Right cardiac atrium (tissue), 5 donors: ENCODE measurements at places on chromosomes 11 and 22. TPM values are rescaled to one million over a fixed set of nuclear protein-coding genes. Genes with fewer than 3 reads are reported as not detected.

Gene FAM111B
- total RNA-seq: not detected

Gene OR52E6
- total RNA-seq: not detected

Gene KRTAP5-8
- not detected for total RNA-seq

Gene DDIAS
- 1.6 TPM for total RNA-seq

Gene USH1C
- 0.46 TPM for total RNA-seq

Gene SLC35F2
- 3.5 TPM for total RNA-seq

Gene CLMP
- total RNA-seq: 19.7 TPM

GRCh38 chr11:8260202-8260966, 3.3 kb downstream of the LMO1 start:
- DNase-seq: no peak

- DNase-seq: no peak
Measured at GRCh38 chr22:26435327-26436093, 6.5 kb downstream of the ASPHD2 start.

GRCh38 chr11:40867991-40868632, 591.3 kb downstream of the LRRC4C start:
- DNase-seq: no peak

GRCh38 chr11:86940122-86940777, 14.9 kb downstream of the FZD4 start:
- peak; percentile 64 for DNase-seq

DNA sequence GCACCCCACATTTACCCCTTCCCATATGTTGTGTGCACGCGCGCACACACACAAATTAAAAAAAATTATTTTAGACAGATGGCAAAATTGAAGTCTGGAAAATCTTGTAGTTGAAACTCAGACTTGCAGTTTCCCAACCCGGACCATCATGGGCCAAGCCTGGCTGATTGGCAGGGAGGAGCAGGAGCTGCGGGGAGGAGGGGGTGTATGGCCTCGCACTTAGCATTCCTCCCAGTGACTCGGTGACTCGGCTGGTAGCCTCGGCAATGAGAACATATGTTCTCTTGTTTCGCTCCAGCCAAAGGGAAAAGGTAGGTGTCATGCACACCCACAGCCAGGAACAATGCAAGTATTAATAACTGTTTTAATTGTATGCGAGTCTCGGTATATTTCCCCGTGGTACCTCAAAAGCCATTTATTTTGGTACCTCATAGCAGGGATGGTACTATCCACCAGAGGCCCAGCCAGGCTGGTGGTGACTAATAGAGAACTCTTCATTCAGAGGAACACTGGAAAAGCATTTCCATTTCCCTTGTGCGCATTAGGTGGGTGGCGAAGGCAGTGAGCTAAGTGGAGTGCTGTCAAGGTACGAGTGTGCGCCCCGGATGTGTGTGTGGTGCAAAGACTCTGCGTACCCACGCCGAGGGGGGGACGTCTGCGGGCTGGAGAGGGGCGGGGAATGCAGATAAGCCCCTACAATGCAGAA, 92.5 kb downstream of the DSCAML1 start:
- DNase-seq: no peak

DNA sequence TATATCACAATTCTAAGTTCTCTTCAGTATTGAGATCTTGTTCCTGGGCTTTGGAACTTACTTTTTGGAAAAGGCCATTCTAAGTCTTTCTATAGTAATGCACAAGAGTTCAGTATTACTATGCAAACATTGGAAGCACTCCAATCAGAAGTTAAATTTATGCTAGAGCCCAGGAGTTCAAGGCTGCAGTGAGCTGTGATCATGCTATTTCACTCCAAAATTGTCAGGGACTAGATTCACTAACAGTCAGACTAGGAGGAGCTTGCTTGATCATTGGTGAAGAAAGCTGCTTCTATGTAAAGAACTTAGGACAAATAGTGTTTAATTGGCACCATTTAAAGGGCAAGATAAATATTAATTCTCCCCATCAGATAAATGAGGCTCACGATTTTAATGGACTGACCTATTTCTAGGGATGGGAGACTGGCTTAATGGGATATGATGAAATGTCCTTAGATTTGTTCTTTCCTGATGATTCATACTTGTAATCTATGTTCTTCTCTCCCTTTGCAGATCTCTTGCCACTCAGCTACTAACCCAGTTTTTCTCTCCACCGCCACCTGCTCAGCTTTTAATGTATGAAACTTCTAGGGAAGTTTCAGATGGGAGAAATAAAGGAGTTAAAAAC, 32.6 kb upstream of the TMEM123 start:
- DNase-seq: no peak

DNA sequence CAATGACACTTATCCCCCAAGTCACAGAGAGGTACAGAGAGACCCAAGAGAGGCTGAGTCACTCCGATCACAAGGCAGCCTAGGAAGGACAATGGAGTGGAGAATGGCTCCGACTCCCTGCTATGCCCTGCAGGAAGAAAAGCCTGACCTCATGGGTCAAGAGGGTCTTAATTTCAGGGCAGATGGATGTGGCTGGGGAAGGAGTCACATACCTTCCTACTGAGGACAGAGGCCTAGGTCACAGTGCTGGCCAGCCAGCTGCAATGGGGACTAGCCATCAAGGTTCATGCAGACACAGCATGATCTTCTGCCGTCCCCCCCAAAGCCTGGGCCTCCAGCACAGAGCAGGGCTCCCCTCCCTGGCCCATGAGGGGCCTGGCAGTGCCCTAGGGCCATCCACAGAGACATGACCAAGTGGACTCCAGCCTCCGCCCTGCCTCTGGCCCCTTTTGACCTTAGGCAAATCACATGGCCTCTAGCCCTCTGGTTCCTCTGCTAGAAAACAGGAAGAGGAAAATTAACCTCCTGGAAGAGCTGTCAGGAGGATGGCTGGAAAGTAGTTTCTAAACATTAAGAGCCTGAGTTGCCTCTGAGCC, 1.8 kb downstream of the ARRB1 start:
- DNase-seq: peak; percentile 76

DNA sequence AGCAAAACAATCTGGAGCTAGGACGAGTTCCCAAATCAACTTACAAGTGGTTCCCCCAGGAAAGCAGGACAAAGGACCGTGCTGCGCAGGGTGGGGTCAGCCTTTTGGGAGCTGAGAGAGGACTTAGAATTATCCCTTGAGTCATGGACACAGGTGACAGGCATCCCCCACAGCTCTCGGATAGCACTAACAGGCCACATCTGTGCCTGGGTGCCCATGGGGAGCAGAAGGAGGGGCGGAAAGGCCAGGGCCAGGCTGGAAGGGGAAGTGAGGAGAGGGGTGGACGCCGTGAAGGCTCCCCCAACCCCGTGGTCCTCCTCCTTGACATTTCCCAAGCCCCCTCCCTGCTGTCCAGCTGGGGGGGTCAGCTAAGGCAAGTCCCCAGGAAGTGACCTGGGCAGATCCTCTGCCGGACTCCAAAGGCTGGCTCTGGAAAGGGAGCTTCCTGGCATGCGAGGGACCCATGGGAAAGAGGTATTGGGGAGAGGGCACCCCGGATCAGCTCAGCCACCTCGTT, 31.6 kb upstream of the A4GALT start:
- no peak for DNase-seq

DNA sequence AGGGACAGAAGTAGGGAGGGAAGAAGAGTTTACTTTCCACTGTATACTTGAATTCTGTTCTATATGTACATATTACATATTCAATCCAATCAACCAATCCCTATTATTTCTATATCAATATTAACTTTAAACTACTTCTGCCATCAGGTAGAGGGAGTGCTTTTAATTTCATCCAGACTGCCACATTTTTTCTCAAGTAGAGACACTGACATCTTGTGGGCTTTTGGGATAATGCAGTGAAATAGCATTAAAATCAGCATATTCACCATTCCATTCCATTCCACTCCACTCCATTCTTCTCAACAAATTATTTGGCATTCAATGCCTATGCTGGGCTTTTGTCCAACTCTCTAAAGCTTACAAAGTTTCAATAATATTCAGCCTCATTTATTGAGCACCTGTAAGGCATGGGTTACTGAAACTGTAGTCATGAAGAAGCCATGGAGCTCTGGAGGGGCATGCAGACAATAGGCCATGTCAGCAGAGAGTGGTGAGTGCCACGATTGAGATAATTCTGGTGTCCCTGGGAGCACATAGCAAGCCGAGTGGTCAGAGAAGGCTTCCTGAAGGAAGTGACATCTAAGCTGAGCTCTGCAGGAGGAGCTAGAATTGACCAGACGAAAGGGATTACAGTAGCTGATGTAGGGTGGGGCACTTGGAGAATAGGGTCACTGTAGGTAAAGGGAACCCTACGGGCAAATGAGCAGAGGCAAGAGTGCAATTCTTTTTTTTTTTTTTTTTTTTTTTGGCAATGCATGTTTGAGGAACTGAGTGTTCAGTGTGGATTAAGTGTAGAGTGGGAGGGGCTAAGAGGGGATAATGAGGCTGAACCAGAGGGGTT, 12.8 kb upstream of the CLPB start:
- no peak for DNase-seq

- DNase-seq: no peak
Measured at GRCh38 chr11:28632338-28632737, 524.1 kb downstream of the METTL15 start.

DNA sequence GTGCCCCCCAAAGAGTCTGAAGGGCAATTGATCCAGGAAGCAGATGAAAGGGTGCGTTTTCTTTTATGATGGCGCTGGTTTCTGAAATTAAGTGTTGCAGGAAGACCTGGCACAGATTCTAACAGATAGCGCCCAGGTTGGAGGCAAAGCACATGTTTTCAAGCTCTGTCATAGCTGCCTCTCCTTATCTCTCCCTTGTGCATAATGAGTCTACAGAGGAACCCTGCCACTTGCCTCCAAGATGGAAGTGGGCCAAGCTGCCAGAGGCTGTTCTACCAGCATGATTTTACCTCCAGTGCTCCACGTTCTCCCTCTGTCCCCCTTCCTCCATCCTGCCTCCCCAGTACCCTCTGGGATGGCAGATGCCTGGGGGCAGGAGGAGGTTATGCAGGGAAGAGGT, 30.0 kb upstream of the TLCD5 start:
- DNase-seq: no peak

- DNase-seq: peak; percentile 72
Measured at GRCh38 chr11:16605389-16605893, 133.0 kb upstream of the C11orf58 start.

GRCh38 chr11:6572215-6572614, 31.2 kb downstream of the RRP8 start:
- DNase-seq: no peak

DNA sequence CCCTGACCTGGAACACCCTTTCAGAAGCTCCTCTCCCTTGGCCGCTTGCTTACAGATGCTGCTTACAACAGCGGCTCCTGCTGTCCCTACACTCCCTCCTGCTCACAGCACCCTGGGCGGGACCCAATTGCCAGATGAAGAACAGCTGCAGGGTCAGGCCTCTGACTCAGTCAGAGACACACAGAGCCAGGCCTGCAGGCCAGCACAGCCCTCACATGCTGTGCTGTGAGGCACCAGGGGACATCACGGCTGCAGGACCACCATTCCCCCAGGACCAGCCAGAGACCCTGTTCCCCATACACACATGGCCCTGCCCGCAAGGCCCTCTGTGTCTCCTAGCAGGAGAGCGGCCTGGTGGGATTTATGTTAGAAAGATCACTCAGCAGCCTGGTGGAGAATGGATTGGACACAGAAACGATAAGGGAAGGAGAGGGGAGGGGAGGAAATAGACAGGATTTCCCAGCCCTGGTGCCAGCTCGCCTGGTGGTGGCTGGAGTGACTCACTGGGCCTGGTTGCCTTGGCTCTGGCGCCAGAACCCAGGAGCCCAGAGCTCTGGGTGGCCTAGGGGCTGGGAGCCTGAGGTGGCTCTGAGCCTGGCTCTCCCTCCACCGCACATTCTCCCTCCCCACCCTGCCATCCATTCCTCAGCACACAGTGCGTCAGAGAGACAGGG, 6.7 kb downstream of the CAPN5 start:
- DNase-seq: peak; percentile 94

DNA sequence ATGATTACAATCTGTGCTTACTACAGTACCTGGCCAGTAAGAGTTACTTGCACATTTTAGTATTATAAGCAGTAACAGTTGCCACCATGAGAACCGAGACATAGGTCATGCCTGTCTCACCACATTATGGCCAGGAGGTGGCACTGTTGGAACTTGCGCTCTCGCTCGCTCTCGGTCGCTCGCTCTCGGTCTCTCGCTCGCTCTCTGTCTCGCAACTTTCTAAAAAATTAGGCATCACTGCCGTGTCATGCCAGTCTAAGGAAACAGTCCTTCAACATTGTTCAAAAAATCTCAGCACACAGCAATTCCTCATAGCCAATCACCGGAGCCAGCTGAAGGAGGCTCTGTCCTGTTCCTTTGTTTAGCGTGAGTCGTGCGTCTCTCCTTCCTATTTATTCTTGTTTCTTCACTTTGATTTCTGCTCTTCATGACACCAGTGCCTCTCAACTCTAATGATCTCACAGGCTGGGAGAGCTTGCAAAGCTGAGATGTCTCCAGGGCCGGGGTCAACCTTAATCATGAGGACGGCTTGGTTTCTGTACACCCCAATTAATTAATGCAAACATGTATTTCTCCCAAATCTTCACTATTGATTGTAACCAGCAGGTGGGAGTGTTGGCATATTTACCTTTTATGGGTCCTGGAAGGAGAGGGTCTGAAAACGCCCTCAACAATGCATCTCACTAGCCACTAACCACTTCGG, 6.3 kb upstream of the ADAMTS8 start:
- DNase-seq: peak; percentile 76

DNA sequence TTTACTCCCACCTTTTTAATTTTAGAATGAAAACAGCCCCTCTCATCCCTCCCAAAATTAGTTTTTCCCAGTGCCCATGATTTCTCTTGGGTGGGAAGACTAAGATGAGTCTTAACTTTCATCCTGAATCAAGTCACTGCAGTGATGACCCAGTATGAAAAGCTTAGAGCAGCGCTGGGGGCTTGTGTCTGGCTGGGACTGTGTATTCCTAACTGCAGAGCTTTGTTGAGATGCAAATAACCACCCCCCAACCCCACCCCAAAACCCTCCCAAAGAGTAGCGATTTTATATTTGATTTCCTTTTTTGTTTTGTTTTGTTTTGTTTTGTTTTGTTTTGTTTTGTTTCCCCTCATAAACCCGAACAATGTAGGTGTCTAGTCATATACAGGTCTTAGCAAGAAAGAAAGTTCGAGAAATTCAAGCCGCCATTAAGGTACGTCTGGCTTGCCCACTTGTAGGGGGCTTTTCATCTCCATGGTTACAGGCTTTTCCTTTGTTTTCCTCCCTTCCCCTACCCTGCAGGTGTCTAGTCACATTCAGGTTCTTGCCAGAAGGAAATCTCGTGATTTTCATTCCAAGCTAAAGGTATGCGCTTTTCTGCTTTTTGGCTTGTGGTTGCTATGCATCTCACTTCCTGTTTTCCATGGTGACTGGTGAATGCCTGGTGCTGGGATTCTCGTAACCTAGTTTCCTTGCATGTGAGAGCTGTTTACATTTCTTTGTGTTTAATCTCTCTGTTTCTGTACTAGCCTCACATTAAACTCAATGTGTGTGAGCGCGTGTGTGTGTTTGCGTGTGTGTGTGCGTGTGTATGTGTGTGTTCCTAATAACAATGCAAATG, 144.6 kb upstream of the RASSF10 start:
- DNase-seq: no peak

GRCh38 chr11:15123849-15124248, 9.1 kb downstream of the INSC start:
- no peak for DNase-seq
